ENCODE measurements at places on chromosomes 16 and 17. TPM values are rescaled to one million over a fixed set of nuclear protein-coding genes. Genes with fewer than 3 reads are reported as not detected.

Gene ZNF385C
- not detected for total RNA-seq

DNA sequence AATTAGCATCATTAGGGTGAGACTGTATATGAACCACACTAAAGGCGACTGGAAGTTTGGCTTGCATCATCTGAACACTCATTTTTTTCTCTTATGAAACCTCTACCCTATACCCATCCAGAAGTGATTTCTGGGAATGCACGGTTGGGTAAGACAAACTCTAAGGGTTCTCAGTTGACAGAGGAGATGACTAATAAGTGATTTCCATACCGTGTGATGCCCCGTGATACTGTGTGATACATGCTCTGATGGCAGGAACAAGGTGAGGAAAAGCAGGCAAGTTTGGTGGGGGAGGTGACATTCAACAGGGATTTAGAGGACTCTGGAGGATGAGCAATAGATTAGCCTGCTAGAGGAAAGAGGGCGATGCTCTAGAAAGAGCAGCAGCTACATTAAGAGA, 156.4 kb upstream of the CCL2 start:
- no peak for DNase-seq
- H3K36me3 ChIP-seq: no peaks in the 10 kb centered on the region
- no peaks in the 10 kb centered on the region for H3K27me3 ChIP-seq
- H3K4me3 ChIP-seq: no peak overlapping the region

DNA sequence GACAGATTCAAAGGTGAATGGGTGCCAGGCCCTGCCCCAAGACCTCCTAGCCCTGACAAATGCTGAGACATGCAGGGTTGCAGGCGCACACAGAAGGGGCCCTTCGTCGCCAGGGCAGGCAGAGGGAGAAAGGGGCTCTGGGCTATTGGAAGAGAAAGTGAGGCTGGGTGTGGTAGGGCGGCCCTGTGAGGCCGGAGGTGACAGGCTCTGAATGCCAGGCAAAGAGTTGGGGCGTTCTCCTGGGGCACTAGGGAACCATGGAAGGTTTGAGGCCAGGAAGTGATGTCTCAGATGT, 26.4 kb upstream of the NXPH3 start:
- H3K27ac ChIP-seq: no peak overlapping the region
- no peaks in the 10 kb centered on the region for H3K4me1 ChIP-seq
- no peaks in the 10 kb centered on the region for H3K36me3 ChIP-seq

DNA sequence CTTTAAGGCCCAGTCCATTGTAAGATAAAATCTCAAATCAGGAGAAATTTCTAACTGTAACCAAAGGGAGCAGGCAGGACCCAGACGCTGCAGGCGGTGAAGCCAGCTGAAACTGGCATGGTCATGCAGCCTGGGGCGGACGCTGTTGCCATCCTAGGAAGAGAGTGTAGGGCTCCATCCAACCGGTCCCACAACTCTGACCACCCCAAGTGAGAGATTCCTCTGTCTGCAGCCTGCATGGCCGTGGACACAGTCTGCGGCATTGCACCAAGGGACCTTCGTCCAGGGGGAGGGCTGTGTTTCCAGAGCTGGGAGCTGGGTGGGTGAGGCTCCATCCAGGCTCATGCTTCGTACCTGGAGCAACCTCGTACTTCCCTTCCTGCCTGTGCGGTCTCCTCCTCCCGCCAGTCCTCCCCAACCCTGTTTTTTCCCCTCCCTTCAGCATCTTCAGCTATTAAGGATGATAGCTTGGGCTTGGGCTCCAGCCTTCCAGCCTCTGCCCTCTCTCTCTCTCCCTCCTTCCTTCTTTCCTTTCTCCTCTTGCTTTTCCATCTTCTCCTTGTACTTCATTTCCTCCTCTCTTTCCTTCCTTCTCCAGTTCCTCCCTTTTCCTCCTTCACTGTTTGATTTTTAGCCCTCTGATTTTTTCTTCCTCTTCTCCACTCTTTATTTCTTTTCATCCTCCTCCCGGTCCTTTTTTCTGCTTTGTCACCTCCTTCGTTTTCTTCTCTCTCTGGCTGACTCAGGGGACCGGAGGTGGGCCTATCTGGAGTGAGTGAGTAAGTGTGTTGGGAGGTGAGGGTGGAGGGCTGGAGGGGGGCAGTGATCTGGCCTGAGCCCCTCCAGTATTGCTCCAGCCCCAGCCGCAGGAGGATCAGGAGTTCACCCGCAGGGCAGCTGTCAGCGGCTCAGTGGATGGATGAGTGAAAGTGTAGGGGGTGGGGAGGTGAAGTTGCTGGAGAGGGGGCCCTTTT, 17.0 kb upstream of the LHX1 start:
- H3K4me1 ChIP-seq: no peaks in the 10 kb centered on the region
- peak; percentile 46 for DNase-seq
- no peak overlapping the region for H3K4me3 ChIP-seq
- no peaks in the 10 kb centered on the region for H3K36me3 ChIP-seq
- H3K27ac ChIP-seq: no peak overlapping the region
- peaks cover 50% of the 10 kb centered on the region for H3K27me3 ChIP-seq

Gene HOXB6
- 11.1 TPM for total RNA-seq

- H3K4me1 ChIP-seq: peaks cover 31% of the 10 kb centered on the region
- H3K36me3 ChIP-seq: peaks cover 61% of the 10 kb centered on the region
- peak overlapping the region; percentile 44 for H3K27ac ChIP-seq
- no peak overlapping the region for H3K4me3 ChIP-seq
These were observed 6.0 kb upstream of the LPCAT2 start for GRCh38 chr16:55502801-55503366.

Gene TPSG1
- not detected for total RNA-seq

Gene TBC1D3D
- not detected for total RNA-seq

GRCh38 chr16:31274831-31275816, 15.3 kb downstream of the ITGAM start:
- H3K27me3 ChIP-seq: peaks cover 2% of the 10 kb centered on the region
- no peaks in the 10 kb centered on the region for H3K36me3 ChIP-seq

Gene MAFG
- 6.4 TPM for total RNA-seq

DNA sequence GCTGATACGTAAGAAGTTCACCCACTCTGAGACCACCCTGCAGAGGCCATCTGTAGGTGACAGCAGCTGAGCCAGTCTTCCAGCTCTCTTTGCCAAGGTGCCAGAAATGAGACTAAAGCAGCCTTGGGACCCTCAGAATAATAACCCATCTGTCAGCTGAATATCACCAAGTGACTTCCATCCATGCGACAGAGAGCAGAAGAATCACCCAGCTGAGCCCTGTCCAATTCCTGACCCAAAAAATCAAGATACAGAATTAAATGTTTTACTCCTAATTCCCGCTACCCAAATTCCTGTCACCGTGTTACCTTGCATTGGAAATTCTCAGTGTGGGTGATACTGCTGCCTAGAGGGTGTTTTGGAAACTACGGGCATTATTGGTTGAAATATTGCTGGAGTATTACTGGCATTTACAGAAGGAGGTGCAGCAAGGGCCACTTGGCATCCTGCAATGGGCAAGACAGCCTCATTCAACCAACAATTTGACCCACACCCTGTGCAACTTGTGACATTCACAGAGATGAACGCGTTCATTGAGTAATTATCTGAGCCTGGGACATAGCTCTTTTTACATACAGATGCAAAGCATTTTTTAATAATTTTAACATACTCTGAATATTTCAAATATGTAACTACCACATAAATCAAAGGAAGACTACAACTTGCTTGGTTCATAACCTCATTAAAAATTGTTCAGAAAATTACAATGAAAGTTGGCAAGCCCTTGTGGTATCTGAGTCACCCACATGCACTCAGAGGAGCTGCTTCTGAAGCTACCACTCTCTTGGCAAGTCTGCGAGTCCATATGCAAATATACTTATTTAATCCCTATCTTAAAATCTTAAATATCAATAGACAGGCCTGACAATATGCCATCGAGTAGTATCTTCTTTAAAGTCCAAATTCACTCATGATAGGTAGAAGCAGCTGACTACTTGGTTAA, 126.6 kb downstream of the C16orf95 start:
- H3K4me3 ChIP-seq: no peak overlapping the region
- no peaks in the 10 kb centered on the region for H3K4me1 ChIP-seq
- H3K27me3 ChIP-seq: peaks cover 9% of the 10 kb centered on the region
- no peaks in the 10 kb centered on the region for H3K36me3 ChIP-seq

Gene CLEC10A
- total RNA-seq: not detected

Gene CACNG1
- total RNA-seq: not detected
